ENCODE measurements at places on chromosomes 16 and 17. TPM values are rescaled to one million over a fixed set of nuclear protein-coding genes. Genes with fewer than 3 reads are reported as not detected.

DNA sequence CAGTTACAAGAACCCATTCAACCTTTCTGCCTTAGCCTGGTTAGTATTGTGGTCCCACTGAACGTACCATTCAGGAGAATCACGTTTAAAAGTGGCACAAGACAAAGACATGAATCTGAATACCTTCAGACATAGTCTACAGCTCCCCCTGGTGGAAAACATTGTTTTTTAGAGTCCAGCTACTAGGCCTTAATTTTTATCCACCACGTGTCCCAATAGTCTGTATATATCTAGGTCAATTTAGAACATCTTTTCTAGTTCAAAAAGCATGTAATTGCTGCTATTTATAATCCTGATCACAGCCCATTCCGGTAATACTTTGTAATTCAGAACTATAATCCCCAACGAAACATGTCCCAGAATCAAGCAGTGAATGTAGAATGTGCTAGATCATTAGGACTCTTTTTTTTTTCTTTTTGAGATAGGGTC is 13.7 kb upstream of the GUCY2D start:
- DNase-seq: peak; percentile 57

GRCh38 chr16:24738895-24739294 is 9.4 kb downstream of the TNRC6A start:
- DNase-seq: no peak

- DNase-seq: no peak
Measured at GRCh38 chr17:67995570-67996263, 552 bp downstream of the C17orf58 start.

MGAT5B gene
- 9.6 TPM for total RNA-seq

DNA sequence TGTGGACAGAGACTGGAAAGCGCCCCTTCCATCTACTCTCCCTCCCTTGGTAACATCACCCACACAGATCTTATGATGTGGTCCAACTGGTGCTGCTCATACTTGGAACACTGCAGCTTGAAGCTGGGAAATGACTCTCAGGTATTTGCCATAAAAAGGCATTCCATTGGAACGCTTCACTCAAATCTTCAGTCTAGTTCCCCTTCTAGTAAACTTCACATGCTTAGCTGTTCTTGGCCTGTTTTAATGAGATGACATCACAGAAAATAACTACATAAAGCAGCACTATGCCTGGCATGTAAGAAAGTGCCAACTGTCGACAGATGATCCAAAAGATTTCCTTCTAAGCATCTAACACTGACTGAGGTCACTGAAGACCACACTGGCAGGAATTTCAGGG is 9.3 kb downstream of the ZNF263 start:
- no peak for DNase-seq

DNA sequence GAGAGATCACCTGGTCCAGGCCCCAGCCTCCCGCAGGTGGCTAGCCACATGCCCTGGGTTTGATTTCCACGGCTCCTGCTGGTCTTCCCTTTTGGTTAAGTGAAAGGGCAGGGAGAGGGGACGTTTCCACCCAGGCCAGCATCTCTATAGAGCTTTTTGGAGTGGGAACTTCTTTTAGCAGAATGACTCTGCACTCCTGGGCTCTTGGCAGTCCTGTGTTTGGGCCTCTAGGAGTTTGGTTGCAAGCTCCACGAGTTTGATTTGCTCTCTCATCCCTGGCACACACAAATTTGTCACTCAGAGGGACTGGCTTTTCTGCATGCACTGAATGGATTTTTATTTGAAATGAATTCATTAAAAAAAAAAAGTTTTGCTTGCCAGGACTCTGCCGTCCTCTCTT is 32.8 kb downstream of the MSI2 start:
- no peak for DNase-seq

GRCh38 chr17:2700491-2701141 is 10.9 kb downstream of the CLUH start:
- DNase-seq: no peak

- DNase-seq: no peak
Measured at GRCh38 chr16:23062524-23062923, 86.7 kb downstream of the USP31 start.
